ENCODE measurements at places on chromosomes 11 and 22.

GRCh38 chr11:94032066-94032465 lies 10.9 kb downstream of the HEPHL1 start:
- no peak for DNase-seq

- no peak for DNase-seq
Measured at GRCh38 chr11:4626207-4627099, 10.8 kb upstream of the OR51D1 start.

DNA sequence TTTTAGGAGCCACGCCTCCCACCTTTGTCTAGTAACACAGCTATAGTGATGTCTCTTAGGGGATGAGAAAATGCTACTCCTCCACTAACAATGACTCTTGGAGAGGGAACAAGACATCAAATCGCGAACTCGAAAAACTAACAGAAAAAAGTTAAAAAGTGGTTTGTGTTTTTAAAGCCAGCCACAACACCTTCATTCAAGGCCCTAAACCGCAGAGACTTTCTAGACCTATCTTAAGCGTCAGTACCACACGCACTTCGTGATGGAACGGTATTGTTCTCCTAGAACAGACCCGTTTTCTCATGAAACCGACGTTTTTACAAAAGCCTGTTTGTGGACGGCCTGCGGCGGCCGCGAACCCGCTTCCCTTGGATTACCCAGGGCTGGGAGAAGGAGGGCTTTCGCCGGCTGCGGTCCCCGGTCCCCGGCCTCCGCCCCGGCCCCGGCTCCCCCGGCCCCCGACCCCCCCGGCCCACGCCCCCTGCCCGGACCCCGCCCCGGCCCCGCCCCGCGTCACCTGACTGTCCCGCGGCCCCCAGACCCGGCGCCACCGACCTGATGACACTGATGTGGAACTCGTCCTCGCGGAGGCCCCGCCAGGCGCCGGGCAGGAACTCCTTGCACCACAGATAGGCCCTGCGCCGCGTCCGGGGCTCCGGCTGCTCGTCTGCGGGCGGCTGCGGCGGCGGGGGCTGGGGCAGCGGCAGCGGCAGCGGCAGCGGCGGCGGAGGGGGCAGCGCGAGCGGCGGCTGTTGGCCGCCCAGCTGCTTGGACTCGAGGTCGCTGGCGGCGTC lies 718 bp downstream of the CHKA start:
- no peak for DNase-seq

- no peak for DNase-seq
Measured at GRCh38 chr11:30653606-30654005, 67.5 kb upstream of the MPPED2 start.

- DNase-seq, result no peak
Measured at GRCh38 chr11:63782749-63783148, 14.2 kb upstream of the ZFTA start.

GRCh38 chr11:2369320-2369719 lies 7.8 kb upstream of the CD81 start:
- DNase-seq, result no peak

DNA sequence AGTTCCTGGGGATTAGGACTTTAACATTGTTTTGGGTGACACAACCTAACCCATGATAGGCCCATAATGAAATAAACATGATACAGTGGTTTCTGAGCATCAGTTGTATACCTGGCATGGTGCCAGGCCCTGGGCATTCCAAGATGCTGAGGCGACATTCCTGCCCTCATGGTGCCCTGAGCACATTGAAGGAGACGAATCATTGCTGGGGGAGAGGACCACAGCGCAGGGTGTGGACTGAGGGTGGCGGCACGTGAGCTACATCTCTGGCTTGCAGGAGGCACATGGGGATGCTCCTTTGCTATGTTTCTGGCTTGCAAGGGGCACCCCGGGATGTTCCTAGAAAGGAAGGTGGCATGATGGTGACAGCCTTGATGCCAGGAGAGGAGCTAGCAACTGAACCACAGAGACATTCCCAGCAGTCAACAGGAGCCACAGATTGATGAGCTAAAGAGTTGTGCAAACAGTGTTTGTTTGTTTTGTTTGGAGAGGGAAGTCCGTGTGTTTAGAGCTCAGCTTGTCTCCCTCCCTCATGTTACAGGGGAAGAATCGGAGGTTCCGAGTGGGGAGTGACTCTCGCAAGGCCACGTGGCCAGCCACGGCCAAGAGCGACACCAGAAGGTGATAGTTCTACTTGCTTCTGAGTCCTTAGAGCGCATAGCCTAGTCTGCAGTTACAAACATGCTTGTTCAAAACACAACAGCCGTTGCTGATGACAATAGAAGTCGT lies 106.4 kb downstream of the MIAT start:
- DNase-seq, result peak; percentile 11

- no peak for DNase-seq
Measured at GRCh38 chr11:44006917-44007361, 40.8 kb upstream of the ACCSL start.

- no peak for DNase-seq
Measured at GRCh38 chr11:60887556-60887955, 18.8 kb downstream of the PRPF19 start.

DNA sequence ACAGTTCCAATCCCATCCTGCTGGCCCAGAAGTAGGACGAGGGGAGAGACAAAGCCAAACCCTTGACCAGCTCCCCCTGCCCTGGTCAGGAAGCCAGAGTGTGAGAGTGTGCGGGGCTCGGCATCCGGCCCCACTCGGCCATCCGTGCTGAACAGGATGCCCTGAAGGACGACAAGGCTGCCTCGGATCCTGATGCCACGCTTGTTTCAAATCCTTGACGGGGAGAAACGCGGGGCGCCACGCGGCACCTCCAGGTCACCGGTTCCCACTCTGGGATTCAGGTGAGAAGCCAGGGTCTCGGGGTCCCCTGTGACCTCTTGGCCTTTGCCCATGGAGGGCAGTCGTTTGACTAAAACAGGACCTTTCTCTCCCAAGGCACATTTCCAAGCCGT lies 167.8 kb downstream of the BRD1 start:
- no peak for DNase-seq

GRCh38 chr11:100739666-100740065 lies 52.6 kb downstream of the ARHGAP42 start:
- DNase-seq, result peak; percentile 61

- DNase-seq, result no peak
Measured at GRCh38 chr11:134438542-134439537, 26.8 kb upstream of the B3GAT1 start.
